Sigmoid colon (tissue), 7 donors: ENCODE measurements at places on chromosomes 2 and 18. TPM values are rescaled to one million over a fixed set of nuclear protein-coding genes. Genes with fewer than 3 reads are reported as not detected.

- no peak overlapping the region for H3K27ac ChIP-seq
- H3K27me3 ChIP-seq = no peaks in the 10 kb centered on the region
- H3K4me1 ChIP-seq = no peaks in the 10 kb centered on the region
Measured at GRCh38 chr2:210956101-210956500, 399.7 kb downstream of the CPS1 start.

DNA sequence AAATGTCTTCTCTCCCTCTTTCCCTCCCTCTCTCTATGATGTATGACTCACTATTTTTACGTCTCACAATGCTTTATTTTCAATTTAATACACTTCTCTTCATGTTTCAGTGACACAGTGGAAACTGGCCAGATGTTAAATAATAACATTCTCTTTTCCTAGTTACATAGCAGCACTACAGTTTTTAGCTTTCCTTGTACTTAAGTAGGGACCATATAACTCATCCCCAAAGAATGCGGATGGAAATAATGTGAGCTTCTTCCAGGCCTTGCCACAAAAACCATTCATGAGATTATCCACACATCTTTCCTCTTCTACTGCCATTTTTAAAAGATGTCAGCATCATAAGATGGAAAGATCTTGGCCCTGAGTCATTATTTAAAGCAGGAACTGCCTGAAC lies 789.4 kb downstream of the LRP1B start:
- H3K4me3 ChIP-seq = no peak overlapping the region
- H3K36me3 ChIP-seq = no peaks in the 10 kb centered on the region
- DNase-seq = no peak

GRCh38 chr2:179744401-179744800 lies 117.0 kb downstream of the ZNF385B start:
- no peaks in the 10 kb centered on the region for H3K27me3 ChIP-seq
- no peaks in the 10 kb centered on the region for H3K4me1 ChIP-seq
- no peaks in the 10 kb centered on the region for H3K36me3 ChIP-seq
- no peak overlapping the region for H3K4me3 ChIP-seq

Gene SLC23A3
- total RNA-seq = 0.36 TPM

Gene PPP1R7
- total RNA-seq = 52.3 TPM
